Liver (tissue), 10 donors: ENCODE measurements at places on chromosomes 4 and X.

DNA sequence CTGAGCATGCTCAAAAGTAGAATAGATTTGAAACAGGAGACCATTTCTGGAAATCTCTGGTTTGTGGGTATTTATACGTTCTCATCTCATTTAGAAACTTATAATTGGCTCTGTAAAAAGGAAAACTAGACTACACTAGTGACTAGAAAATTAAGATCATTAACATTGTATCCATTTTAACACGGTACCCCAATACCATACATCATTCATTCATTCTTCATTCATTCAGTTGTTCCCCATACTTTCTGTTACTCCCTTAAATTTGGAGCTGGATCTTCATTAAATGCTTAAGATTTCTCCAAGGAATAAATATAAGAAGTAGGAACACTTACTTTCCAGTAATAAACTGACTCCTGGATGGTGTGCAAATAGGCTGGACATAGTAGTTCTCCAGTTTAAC lies 1.3 kb downstream of the ARSJ start:
- no peak for DNase-seq
- peaks cover 4% of the 10 kb centered on the region for H3K4me1 ChIP-seq
- no peak overlapping the region for H3K27ac ChIP-seq
- H3K4me3 ChIP-seq: no peak overlapping the region
- H3K36me3 ChIP-seq: no peaks in the 10 kb centered on the region
- no peaks in the 10 kb centered on the region for H3K27me3 ChIP-seq

- H3K4me3 ChIP-seq: no peak overlapping the region
- no peaks in the 10 kb centered on the region for H3K4me1 ChIP-seq
- no peak for DNase-seq
- H3K27ac ChIP-seq: no peak overlapping the region
These were observed 4.8 kb downstream of the LRRC66 start for GRCh38 chr4:52015366-52015765.

DNA sequence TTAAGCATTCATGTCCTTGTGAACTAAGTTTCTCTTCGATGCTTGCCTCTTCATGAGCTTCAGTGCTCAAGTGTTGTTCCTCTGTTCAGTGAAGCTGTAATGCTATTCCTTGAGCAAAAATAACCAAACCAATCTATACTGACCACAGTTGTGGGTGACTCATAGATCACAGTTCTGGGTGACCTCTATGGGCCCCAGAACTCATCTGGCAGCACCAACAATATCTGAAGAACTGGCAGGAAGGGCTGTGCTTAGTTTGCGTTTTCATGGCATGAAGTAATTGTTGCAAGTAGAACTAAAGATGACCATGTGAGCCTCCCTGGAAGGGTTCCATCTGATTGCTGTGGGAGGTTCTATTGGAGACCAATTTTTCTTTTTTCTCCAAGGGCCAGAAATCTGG lies 106.2 kb downstream of the CCNG2 start:
- H3K36me3 ChIP-seq: no peaks in the 10 kb centered on the region
- H3K27me3 ChIP-seq: no peaks in the 10 kb centered on the region
- H3K4me1 ChIP-seq: no peaks in the 10 kb centered on the region
- H3K27ac ChIP-seq: no peak overlapping the region
- DNase-seq: no peak
- H3K4me3 ChIP-seq: no peak overlapping the region

DNA sequence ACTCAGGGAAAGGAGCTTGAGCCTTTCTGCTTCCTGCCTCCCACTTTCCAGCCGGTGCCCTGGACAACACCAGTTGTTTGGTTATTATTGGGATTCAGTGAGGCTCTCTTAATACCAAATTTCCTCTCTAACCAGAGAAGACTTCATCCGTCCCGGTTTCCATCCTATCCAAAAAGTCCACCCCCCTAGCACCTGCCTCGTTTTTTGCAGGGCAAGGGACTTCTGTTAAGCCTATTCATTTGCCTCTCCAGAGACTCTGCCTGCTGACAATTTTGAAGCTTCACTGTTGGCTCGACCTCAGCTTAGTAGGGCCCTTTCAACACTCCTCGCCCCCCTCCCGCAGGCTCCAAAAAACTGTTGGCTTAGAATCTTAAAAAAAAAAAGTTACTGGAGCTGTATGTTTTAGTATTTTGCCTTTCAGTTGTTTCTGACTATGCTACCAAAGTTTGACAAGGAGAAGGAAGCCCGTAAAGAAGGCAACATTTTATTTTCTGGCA lies 779 bp upstream of the PRSS12 start:
- H3K4me1 ChIP-seq: peaks cover 20% of the 10 kb centered on the region
- H3K27ac ChIP-seq: no peak overlapping the region
- H3K36me3 ChIP-seq: no peaks in the 10 kb centered on the region
- no peaks in the 10 kb centered on the region for H3K27me3 ChIP-seq
- DNase-seq: no peak

DNA sequence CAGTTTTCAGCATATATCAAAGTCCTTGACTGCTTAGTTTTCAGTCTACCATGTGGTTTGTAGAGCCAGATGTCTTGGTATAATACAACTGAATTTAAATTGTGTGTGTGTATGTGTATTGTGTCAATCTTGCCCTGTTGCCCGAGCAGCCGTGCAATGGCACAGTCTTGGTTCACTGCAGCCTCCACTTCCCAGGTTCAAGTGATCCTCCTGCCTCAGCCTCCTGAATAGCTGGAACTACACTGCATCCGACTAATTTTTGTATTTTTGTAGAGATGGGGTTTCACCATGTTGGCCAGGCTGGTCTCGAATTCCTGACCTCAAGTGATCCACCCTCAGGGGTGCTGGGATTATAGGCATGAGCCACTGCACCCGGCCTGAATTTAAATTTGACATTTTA lies 6.0 kb upstream of the KLHL5 start:
- H3K4me1 ChIP-seq: peaks cover 7% of the 10 kb centered on the region
- H3K27ac ChIP-seq: no peak overlapping the region
- no peak for DNase-seq

GRCh38 chr4:135365065-135365464 lies 1163.5 kb upstream of the PABPC4L start:
- H3K27me3 ChIP-seq: no peaks in the 10 kb centered on the region
- no peak overlapping the region for H3K27ac ChIP-seq
- H3K4me1 ChIP-seq: no peaks in the 10 kb centered on the region
- H3K4me3 ChIP-seq: no peak overlapping the region
- no peak for DNase-seq

GRCh38 chrX:103806862-103807474 lies 25.1 kb downstream of the RAB9B start:
- no peak for DNase-seq
- no peak overlapping the region for H3K4me3 ChIP-seq
- no peaks in the 10 kb centered on the region for H3K36me3 ChIP-seq
- no peaks in the 10 kb centered on the region for H3K27me3 ChIP-seq
- H3K27ac ChIP-seq: no peak overlapping the region

GRCh38 chr4:108044951-108045686 lies 55.4 kb downstream of the HADH start:
- H3K36me3 ChIP-seq: no peaks in the 10 kb centered on the region
- DNase-seq: no peak
- H3K27me3 ChIP-seq: no peaks in the 10 kb centered on the region
- H3K27ac ChIP-seq: no peak overlapping the region
- no peaks in the 10 kb centered on the region for H3K4me1 ChIP-seq

GRCh38 chrX:118239913-118240698 lies 105.8 kb upstream of the WDR44 start:
- H3K4me1 ChIP-seq: no peaks in the 10 kb centered on the region
- no peak overlapping the region for H3K27ac ChIP-seq
- H3K4me3 ChIP-seq: no peak overlapping the region
- no peaks in the 10 kb centered on the region for H3K36me3 ChIP-seq

- H3K36me3 ChIP-seq: no peaks in the 10 kb centered on the region
- no peaks in the 10 kb centered on the region for H3K27me3 ChIP-seq
- no peak for DNase-seq
- H3K27ac ChIP-seq: no peak overlapping the region
- no peaks in the 10 kb centered on the region for H3K4me1 ChIP-seq
- no peak overlapping the region for H3K4me3 ChIP-seq
These were observed 875.3 kb downstream of the PCDH7 start for GRCh38 chr4:31595496-31595895.

DNA sequence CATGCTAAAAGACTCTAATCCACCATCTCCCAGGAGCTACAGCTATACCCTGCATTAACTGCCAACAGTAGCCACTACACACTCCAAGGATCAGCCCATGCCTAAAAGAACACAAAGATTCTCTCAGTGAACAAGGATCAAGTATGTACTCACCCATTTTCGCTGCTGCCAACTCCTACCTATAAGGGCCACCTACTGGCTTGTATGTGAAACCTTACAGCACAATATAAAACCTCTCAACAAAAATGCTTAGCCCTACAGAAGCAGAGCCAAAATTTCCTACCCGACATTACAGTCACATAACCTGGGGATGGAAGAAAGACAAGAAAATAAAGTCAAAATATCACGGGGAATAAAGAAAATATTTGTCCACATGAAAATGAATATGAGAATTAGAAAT lies 562.8 kb upstream of the POU3F4 start:
- no peak overlapping the region for H3K27ac ChIP-seq
- no peaks in the 10 kb centered on the region for H3K36me3 ChIP-seq
- H3K4me3 ChIP-seq: no peak overlapping the region
- no peaks in the 10 kb centered on the region for H3K27me3 ChIP-seq
- no peaks in the 10 kb centered on the region for H3K4me1 ChIP-seq

DNA sequence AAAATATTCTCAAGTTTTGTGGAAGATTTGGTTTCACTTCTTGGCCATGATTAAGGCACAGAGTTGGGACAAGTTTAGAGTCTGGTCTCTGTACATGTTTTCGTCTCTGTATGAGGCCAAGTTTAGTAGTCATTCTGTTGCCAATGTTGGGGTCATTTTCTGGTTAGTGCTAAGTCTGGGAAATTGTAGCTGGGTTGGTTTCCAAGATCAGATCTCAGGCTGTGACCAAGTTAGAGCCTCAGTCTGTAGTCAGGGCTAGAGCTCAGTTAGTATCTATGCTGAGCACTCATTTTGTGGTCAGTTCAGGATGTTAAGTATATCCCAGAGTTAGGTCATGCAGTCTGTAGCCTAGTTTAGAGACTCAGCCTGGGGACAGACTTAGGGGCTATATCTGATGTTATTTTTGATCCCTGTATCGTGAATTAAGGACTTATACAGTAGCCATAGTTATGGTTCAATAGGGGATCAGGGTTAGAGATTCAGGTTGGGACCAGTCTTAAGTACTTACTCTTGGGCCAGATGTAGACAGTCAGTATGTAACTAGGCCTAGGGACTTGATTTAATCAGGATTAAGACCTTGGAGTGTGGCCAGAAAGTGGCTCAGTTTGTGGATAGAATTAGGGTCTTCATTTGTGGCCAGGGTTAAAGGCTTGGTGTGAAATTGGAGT lies 6.6 kb upstream of the ENOX2 start:
- H3K36me3 ChIP-seq: no peaks in the 10 kb centered on the region
- no peak for DNase-seq
- H3K27me3 ChIP-seq: no peaks in the 10 kb centered on the region
- no peaks in the 10 kb centered on the region for H3K4me1 ChIP-seq

DNA sequence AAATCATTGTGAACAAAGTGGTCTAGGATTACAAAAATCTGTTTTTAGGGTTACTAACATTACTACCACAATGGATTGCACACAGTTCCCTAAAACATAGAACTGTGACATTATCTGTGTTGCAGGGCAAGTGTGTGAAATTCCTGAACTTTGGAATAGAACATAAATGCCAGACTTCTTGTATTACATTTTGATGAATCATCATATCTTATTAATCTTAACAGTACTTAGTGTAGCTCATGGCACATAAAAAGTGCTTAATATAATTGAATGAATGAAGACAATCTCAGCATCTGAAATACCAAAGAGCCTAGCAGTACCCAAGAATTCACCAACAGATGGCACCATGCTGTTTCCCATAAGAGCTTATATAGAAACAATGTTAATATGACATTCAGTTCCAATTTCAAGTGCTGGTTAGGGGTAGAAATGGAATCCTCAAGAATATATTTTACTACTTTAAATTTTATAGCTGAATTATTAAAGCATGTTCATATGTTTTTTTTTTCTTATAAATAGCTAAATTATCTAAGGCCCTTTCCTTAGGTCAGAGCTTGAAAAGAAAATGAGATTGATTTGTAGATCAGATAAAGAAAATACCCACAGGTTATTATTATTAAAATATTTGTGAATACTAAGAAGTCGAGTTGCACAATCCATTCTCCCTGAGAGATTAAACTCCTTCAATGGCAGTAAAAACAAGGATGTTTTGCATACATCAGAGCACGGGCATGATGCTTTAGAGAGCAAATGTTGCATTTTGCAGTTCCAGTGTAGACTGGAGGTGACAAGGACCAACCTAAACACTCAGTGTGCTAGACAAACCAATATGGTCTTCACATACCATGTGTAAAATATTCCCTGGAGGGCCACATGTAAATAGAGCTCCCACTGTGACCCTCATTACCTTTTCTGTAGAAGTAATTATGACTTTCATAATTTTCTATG lies 25.7 kb upstream of the SHISA3 start:
- no peak overlapping the region for H3K4me3 ChIP-seq
- no peaks in the 10 kb centered on the region for H3K36me3 ChIP-seq
- no peak for DNase-seq
- H3K27ac ChIP-seq: no peak overlapping the region

DNA sequence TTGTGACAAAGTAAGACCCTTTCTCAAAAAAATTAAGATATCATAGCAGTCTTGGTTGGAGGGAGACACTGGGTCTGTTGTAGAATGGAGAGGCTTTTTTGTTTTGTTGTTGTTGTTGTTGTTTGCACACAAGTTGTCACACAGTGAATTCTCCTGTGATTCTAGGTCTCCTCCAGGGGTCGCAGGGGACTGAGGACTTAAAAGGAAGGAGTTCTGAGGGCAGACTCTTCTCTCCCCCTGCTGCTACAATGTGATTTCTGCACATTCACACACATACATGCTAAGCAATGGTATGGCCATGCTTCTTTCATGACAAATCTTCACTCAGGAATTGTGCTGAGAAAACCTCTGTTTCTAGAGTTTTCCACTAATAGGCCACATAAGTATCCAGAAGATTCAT lies 71.1 kb downstream of the ZNF732 start:
- H3K27ac ChIP-seq: no peak overlapping the region
- H3K36me3 ChIP-seq: no peaks in the 10 kb centered on the region
- no peaks in the 10 kb centered on the region for H3K4me1 ChIP-seq
- H3K4me3 ChIP-seq: no peak overlapping the region
- no peak for DNase-seq

DNA sequence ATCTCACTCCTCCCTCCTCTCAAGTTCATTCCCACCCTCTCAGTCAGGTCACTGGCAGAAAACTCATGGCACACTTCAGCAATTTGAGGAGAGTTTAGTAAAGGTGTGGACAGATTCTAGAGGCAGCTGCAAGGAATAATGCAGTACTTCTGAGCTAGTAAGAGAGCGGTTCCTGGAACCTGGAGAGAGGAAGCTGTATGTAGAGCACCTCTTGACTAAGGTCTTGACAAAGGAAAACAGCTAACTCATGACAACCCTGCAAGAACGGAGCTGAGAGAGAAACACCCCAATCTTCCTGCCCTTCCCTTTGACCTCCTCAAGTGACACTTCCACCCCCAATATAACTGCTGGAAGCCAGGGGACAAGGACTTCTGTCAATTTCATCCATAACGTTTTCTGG lies 9.6 kb upstream of the KLHL8 start:
- H3K36me3 ChIP-seq: no peaks in the 10 kb centered on the region
- no peak for DNase-seq
- H3K4me3 ChIP-seq: no peak overlapping the region
- H3K4me1 ChIP-seq: peaks cover 2% of the 10 kb centered on the region
